ENCODE measurements at places on chromosomes 7 and 10.

DNA sequence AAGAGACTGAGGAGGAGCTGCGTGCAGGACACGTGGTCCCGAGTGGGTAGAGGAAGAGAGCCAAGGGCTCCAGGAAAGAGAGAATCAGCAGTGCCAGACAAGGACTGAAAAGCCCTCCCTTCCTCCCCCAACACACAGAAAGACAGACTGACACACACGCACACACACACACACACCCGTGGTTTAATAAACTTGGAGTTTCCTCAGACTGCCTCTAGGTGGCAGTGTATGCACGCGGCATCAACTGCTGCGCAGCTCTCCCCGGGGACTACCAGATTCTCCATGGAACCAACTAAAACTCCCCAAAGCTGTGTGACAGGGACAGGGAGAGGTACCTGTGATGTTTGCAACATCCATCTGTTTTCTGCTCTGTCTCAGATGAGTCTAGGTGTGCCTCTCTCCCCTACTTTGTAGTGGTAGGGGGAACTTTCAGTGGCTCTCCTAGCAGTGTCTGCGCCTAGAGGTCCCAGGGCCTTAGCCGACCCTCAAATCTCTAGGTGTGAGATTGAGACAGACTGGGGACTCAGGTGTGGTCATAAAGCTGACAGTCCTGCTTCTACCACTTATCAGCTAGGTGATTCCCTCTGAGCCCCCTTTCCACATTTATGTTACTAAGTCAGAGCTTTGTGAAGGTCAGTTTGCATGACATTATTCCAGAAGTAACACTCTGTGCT is 9.3 kb upstream of the TSPAN14 start:
- DNase-seq, result peak; percentile 42

DNA sequence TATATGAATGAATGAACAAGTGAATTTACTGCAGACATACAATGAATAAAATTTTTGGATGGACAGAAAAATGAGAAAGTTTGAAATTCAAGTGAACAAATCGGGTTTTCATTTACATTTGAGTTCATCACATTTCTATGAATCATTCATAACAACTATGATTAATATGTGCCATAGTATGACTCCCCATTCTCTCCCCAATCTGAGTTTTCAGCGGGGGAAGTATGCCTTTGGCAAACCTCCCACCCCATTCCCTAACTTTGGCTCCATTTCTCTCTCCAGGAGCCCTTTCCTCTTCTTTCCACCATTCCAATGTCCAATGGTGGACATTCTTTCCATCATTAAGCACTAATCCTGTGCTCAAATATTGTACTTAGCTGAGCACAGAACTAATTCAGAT is 96.8 kb upstream of the LSM8 start:
- no peak for DNase-seq

- DNase-seq, result no peak
Measured at GRCh38 chr10:101217044-101217425, 12.2 kb downstream of the LBX1 start.

DNA sequence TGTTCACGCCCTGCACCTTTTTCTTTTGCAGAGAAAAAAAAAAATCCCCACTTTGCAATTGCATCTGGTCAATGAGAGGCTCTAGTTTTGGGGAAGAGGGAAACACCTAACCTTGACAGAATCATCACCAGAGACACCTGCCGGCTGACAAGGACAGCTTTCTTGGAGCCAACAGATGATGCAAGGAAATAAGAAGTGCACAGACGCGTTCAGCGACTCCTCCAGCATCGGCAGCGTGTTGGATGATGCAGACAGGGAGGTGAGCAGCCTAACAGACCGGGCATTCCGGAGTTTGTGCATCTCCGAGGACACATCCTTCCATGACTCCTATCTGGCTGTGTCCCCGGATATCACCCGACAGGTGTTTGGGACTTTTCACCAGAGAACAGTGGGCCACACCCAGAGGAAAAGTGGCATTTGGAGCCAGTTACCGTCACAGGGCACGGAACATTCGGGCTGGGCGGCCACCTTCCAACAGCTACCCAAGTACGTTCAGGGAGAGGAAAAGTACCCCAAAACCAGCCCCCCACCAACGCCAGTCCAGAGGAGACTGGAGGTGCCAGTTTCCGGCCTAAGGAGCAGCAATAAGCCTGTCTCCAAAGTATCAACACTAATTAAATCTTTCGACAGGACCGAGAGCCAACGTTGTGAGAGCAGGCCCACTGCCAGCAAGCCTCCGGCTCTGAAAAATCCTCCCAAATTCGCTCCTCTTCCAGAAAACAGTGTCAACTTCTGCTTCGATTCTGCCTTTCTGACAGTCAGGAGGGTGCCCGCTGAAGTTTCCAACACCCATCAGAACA is 23.6 kb downstream of the C10orf71 start:
- DNase-seq, result no peak

DNA sequence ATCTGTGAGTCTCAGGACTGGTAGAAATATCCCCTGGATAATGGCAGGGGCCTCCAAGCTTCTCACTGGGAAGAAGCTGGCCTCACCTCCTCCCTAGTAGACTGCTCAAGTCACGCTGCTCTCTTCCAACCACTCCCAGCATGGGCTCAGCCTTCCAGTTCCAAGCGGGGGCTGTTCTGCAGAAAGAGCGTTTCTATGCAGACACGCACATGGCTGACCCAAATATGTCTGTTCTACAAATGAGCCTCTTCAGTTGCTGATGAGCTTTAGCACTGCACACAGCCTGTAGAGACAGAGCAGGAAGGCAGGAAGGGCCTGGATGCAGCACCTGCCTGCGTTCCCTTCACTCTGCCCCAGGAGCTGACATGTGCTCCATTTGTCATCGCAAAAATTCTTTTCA is 523.9 kb upstream of the MGMT start:
- no peak for DNase-seq

GRCh38 chr10:404346-404745 is 269.1 kb downstream of the ZMYND11 start:
- no peak for DNase-seq

DNA sequence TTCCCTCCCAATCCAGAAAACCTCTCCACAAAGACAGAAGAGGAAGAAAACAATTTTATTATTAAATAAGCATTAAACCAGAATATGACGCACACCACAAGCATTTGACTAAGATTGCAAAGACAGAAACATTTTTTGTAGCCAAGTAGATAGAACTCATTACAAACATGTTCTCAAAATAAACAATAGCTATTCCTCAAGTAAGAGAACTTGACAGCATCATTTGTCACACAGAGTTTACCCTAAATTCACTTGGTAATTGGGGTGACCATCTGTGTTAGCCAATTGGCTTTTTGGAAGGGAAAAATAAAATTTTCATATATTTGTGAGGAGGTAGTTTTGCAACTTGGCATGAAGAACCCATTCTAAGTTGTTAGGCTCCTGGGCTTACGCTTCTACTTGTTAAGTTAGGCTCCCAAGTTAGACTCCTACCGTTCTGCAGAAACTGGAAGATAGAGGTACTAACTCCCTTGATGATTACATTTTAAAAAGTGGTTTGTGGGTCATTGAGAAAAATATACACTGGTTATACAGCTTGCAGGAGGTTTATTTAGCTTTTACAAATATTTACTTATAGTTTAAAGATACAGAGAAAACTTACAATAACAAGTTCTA is 618.6 kb upstream of the CNTNAP2 start:
- no peak for DNase-seq

GRCh38 chr10:128622706-128623105 is 496.5 kb upstream of the MKI67 start:
- DNase-seq, result no peak

- no peak for DNase-seq
Measured at GRCh38 chr7:27523321-27523720, 139.4 kb downstream of the HIBADH start.

GRCh38 chr7:69309601-69310000 is 288.7 kb upstream of the AUTS2 start:
- no peak for DNase-seq

DNA sequence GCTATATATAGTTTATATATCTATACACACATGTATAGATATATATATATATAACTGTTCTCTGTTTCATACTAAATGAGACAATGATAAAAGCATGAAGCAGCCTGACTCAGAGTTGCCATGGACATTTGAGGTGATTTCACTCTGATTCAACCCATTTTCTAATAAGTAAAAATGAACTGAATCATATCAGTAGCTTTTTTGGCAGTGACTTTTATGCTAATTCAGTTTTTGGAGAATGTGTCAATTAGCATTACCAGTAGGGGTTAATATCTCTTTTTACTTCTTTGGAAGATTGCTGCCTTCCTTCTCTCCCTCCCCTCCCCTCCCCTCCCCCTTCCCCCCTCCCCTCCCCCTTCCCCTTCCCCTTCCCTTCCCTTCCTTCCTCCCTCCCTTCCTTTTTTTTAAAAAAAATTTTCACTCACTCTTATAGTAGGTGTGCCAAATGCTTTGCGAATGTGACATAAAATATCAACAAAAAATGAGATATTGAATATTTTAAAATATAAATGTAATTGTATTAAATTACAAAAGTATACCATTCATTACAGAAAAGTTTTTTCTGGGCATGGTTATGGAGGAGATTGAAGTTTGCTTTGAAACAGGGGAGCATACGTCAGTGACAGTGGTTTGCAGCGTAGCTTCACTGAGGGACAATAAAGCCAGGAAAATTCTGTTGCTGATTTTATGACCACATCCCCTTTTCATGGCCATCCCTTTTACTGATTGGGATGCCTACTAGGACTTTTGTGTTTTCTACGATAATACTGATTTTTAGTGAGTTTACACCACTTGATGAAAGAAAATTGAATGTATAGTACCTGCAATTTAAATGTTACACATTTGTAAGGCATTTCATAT is 64.0 kb upstream of the KLF6 start:
- DNase-seq, result no peak

DNA sequence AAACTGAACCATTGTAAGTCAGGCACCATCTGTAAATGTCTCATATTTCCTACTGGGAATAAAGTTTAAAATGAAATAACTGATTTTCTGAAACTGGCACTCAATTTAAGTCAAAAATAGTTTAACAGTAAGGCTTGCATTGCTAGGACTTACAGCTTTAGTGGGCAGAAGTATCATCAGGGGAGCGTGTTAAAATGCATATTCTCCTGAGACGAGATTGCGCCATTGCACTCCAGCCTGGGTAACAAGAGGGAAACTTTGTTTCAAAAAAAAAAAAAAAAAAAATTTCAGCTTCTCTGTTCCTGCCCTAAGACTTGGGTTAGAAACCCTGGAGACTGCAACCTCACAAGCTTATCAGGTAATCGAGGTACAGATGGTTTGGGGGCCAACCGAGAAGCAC is 65.4 kb downstream of the UBE3C start:
- no peak for DNase-seq

DNA sequence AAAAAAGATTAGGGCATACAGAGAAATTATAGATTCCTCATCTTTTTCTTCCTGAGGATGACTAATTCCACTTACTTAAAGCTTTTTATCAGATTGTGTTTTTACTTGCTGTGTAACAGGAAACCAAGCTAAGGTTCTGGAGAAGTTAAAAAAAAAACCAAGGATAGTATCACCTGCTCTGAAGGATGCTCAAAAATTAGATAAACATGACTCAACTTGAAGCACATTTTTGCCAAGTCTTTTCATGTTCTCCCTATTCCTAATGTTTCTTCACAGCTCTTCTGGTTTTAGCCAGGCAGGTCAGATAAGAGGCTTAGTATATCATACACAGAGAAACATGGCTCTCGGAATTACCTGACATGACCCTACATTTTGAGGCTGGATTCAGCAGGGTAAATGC is 90.3 kb downstream of the CPEB3 start:
- DNase-seq, result no peak

DNA sequence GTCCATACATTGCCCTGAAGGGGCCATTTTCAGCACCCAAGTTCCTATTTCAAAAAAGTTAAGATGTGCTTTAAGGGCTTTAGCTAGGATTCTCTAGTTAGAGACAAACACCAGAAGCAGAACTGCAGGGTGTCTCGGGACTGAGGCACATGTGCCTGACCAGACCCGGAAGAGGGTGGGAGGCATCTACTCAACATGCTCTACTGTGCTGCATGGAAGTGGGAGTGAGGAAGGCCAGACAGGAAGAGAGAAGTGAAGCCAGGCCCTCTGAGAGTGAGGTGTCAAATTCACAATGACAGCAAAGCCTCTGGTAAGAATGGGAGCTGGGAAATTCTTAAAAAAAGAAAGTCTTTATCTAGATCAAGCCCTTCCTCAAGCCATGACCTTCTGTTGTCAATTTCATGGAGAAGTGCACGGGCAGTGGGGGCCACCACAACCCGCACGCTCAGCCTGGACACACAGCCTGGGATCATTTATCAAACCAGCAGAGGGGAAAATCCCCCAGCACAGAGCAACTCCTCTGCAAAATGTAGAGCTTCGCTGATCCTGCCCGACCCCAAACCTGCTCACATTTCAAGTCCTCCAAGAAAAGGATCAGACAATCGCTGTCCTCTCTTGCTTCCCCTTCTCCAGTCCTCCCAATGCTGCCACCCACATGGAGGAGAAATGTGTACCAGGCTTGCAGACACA is 38.7 kb downstream of the PLXNA4 start:
- no peak for DNase-seq

DNA sequence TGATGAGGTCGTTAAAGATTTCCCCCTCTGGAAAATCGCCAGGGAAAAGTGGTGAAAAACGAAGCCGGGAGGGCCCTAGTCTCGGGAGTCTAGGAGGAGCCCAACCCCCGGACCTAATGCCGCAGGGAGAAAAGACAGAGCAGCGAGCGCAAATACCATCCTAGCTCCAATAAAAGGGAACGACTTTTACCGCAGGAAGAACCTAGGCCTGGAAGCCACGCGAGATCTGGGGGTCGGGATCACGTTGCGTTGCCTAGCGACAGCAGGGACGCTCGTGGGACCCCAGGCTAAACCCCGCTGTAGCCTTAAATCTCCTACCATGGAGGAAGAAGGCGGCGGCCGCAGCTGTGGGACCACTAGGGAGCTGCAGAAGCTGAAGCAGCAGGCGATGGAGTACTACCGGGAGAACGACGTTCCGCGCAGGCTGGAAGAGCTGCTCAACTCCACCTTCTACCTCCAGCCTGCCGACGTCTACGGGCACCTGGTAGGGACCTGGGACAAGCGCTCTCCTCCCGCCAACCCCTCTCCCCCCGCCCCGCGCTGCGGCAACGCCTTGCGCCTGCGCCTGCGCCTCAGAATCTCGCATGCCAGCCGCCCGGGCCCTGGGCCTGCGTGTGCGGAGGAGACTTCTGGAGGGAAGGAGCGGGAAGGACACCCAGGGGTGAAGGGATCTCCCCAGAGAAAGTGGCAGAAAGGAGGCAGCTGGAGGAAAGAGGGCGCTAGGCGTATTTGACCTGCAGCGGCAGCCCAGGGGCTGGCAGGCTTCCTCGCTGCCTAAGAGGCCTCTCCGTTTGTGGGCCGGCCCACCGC is at the start of gene ENO4:
Gene ENO4, plus strand, starts transcription at position 252 of the 810 bp plus-strand sequence. Its CDS starts 68 bp downstream, at position 320.
- DNase-seq, result no peak

GRCh38 chr10:67433276-67433675 is 262.7 kb downstream of the CTNNA3 start:
- no peak for DNase-seq

All from activated T-cell treated with anti-CD3 and anti-CD28 coated beads, Interleukin-2, amount 50 U/mL, for 4 hours (primary cell).